SJCRH30 (cell line): ENCODE measurements at places on chromosomes 11 and 22. TPM values are rescaled to one million over a fixed set of nuclear protein-coding genes. Genes with fewer than 3 reads are reported as not detected.

DNA sequence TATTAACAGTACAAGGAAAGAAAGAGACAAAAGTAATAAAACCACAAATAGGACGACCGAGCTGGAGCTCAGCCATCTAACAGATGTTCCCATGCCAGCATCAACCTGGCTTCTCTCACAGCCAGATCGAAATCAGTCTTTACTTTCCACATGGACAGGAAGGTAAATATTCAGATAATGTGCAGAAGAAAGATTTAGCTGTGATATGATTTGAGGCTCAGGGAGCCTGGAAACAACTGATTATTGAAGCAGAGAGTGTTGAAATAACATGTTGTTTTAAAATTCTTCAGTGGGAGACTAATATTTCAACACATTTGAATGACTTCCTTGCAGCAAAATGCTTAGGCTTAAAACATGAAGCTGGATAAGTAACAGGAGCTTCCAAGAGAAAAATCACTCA, 546.8 kb downstream of the ETS1 start:
- DNase-seq: no peak

DNA sequence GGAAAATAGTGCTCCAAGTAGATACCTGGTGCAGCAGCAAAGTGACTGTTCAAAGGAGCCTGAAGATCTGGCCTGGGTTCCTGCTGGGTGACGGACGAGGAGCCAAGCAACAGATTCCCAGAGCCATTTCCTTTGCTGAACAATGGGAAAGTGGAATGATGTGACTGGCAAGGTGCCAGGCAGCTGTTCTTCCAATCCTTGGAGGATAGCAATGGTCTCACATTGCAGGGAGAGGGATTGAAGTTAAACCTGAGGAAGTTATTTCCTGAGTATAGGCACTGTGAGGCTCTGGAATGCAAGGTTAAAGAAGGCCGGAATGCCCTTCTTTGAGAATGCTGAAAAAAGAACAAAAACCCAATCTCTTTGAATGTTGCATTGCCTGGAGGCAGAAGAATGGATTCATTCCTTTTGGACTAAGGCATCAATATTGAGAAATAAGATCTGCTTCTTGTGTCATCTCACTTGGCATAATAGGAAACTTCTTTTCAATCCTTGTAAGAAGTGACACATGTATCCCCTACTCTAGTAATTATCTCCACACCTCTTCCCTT, 223.8 kb downstream of the BLID start:
- DNase-seq: peak; percentile 98

- no peak for DNase-seq
These were observed 11.6 kb upstream of the RIC3 start for GRCh38 chr11:8180469-8180868.

DNA sequence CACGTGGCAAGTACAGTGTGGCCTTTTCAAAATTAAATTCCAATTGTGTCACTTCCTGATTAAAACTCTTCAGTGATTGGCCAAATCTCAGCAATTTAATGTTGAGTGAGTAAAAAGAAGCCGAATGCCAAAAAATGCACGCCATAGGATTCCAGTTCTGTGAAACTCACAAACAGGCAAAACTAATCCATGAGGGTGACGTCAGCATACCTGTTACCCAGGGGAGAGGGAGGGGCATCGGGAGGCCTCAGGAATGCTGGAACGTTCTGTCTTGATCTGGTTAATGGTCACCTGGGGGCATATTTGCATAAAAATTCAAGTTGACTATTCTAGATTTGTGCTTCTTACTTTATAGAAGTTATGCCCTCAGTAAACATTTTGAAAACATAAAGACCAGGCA, 39.9 kb upstream of the RAB1B start:
- no peak for DNase-seq

Gene MS4A3
- not detected in 2 replicates for total RNA-seq

- no peak for DNase-seq
These were observed 37.5 kb upstream of the RTL6 start for GRCh38 chr22:44535362-44536095.

DNA sequence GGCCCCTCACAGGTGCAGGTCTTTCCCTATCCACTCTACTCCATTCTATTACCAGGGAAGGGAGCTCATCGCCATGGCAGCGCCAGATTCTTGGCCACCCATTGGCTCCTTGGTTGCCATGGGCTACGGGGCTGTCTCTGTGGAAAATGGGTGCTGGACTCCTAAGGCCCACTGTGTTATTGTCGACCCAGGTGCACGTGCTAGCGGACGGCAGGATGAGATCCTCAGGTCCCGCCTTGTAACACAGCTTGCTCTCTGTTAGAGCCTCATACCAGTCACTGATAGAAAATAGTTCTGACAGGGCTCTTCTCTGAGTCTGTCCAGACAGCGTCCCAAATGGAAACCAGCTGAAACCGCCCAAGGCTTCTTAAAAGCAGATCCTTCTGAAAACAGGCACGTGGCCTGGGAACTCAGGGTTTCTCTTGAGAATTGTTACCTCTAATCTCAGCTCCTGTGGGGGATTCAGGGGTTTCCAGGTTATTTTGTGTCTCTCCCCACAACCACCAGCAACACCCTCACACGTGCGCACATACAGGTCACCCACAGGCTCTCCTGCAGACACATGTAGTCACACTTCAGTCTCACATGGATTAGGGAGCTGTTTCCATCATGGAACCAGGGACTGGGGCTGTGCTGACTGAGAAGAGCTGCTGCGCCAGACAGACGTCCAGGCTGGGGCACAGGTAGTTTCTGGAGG, 1.5 kb downstream of the TUB start:
- no peak for DNase-seq

DNA sequence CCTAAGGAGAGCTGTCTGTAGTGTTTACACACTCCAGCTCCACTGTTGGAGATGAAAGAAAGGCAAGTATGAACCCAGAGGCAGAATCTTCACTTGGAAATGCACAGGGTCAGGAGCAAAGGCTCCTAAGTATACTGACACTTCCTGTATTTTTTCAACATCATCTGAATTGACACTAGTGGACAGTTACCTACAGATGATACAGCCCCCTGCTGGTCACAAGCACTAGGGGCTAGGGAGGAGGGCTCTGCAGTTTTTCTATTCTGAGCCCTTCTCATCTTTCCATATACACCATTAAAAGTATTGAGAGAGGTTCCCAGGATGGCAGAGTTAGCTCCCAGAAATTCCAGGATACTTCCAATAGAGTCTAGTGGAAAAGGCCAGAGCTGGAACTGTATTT, 290.3 kb upstream of the API5 start:
- peak; percentile 8 for DNase-seq

Gene SLC22A8
- not detected in 2 replicates for total RNA-seq

Gene IRAG1
- total RNA-seq: not detected in 2 replicates

- no peak for DNase-seq
These were observed 40.0 kb upstream of the CREB3L1 start for GRCh38 chr11:46237248-46238077.

DNA sequence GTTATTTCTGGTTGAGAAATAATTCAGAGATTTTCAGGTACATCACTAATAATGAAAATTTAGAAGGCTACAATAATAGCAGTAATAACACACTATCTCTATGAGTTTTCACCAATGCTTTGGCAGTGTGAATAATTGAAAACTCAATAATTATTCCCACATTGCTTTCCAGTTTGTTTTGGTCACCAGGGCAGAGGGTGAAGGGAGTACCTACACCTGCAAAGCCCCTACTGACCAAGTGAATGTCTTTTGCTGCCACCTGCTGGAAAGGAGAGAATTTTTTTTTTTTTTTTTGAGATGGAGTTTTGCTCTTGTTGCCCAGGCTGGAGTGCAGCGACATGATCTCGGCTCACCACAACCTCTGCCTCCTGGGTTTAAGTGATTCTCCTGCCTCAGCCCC, 3.2 kb downstream of the NELL1 start:
- DNase-seq: peak; percentile 64

DNA sequence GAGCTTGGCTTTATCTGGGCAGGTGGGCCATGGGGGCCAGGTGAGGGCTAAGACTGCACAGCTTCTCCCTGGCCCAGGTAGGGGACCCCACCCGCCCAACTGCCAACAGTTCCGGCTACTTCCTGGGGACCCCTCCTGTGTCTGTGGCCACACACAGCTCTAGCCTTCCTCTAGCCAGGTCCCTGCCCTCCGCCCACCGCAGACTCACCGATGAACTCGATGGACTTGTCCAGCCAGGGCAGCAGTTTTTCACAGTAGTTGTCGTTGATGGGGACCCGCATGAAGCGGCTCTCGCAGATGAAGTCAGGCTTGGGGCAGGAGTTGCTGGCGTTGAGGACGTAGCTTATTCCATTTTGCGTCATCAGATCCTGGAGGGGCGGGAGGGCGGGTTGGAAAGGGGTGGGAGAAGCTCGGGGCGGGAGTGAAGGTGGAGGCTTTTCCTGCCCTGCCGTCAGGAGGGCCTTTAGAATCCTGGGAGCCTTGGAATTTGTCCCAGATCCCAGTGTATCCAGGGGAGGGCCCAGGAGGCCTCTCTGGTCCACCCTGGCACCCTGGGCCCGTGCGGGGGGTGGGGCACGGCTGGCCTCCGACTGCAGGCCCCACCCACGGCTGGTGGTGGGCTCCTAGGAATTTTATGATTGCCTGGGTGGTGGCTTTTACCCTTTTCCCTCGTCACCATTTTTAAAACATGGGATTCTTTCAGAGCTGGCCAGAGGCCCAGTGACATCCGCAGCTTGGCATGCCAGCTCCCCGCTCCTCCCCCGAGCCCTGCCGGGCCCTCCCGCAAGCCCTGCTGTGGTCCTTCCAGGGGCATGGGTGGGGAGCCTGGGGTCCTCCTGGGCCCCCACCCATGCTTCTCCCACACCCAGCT, 13.9 kb downstream of the DUSP8 start:
- DNase-seq: no peak

DNA sequence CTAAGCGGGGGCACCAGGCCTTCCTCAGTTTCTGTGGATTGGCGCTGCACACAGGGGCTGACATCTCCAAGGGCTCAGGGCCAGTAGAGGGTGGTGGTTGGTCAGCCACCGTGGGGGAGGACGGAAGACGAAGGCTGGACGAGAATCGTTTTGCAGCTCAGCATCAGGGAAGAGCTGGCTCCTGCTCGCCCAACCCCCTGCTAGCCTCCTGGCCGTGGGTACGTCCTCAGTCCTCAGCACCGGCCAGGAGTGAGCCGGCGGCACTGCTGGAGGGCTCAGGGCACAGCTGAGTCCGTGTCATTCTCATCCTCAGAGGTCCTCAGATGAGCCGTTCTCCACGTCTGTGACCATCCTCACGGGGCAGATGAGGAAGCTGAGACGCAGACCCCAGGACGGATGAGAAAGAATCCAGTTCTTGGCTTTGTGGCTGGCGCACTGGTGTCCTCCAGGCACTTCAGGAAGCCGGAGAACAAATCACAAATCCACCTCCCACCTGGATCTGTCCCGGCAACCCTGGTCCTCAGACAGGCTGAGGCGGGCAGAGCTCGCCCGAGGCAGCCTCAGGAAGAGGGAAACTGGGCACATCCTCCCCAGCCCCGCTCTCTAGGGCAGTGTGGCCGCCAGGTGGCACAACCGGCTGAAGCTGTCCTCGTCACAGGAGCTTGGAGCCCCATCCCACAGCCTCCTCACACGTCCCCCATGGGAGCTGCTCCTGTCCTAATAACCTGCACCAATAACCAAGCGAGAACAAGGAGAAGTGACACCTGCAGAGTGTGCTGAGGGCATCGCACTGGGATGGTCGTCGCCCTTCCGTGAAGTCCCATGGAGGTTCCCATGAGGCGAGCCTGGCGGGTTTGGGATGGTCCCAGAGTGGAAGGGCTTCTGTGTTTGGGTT, 393.7 kb downstream of the BRD1 start:
- peak; percentile 17 for DNase-seq

Gene MYOD1
- total RNA-seq: 675 and 679 TPM in 2 replicates

GRCh38 chr22:45134313-45134712, 29.4 kb upstream of the NUP50 start:
- no peak for DNase-seq

- peak; percentile 99 for DNase-seq
These were observed at the start of gene CDK2AP2 for GRCh38 chr11:67507864-67508485. Gene CDK2AP2, minus strand, starts transcription at chr11:67508162. Its CDS starts 80 bp downstream, at chr11:67508082.

DNA sequence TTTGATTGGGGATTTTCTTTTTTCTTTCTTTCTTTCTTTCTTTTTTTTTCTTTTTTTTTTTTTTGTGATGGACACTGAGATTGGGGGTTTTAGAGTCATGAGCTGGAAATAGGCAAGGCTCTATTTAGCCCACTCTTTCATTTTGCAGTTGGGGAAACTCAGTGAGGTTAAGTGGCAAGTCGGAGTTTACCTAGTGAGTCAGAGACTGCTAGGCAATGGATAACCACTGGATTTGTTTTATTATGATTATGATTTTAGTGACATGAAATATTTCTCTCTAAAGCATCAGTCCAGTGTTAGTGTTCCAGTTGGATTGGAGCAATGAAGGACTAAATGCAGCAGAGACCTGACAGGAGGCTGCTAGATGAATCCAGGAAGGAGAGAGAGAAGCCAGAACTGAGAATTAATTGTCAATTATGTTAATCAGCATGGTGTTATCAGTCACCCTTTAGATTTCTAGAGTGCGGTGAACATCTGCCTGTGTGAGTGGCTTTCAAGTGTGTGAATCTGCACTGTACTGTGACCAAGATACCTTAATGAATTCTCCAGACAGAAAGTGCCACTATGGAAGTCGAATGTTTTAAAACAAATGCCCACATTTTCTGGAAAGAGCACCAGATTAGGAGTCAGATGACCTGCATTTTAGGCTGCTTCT, 10.9 kb downstream of the BMAL1 start:
- no peak for DNase-seq

Gene DENND5A
- 105 and 113 TPM in 2 replicates for total RNA-seq

DNA sequence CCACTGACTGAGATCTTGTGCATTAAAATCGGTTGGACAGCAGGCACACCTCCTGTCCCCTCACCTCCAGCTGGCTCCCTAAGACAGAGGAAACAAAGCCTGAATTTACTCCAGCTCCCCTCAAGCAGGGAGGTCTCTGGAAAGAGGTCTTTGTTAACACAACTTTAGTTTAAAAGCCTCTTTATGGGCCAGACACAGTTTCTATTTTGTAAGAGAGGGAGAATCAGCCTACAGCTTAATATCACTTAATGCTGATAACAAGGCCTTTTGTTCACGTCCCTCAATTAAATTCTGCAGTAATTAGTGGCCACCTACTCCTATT, 36.3 kb downstream of the PLEKHA7 start:
- DNase-seq: no peak

Gene GDPD4
- total RNA-seq: not detected in 2 replicates

Gene MS4A14
- not detected in 2 replicates for total RNA-seq
